ENCODE measurements at places on chromosomes 2 and 18.

DNA sequence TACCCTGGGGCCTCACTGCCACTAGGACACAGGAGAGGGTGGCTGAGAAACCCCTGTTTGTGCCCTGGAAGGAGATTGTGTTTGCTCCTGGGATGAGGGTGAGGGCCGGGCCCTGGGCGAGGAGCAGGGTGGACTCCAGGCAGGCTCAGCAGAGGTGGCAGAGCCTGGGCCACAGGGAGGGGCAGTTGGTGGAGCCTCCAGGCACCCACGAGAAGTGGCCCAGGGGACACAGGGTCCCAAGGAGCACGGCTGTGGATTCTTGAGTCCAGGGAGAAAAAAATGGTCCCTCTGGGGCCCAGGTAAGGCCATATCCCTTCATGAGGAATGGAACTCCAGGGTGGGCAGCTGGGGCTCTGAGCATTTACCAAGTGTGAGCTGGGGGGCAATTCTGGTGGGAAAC, 8.3 kb downstream of the MAB21L4 start:
- no peak for DNase-seq

DNA sequence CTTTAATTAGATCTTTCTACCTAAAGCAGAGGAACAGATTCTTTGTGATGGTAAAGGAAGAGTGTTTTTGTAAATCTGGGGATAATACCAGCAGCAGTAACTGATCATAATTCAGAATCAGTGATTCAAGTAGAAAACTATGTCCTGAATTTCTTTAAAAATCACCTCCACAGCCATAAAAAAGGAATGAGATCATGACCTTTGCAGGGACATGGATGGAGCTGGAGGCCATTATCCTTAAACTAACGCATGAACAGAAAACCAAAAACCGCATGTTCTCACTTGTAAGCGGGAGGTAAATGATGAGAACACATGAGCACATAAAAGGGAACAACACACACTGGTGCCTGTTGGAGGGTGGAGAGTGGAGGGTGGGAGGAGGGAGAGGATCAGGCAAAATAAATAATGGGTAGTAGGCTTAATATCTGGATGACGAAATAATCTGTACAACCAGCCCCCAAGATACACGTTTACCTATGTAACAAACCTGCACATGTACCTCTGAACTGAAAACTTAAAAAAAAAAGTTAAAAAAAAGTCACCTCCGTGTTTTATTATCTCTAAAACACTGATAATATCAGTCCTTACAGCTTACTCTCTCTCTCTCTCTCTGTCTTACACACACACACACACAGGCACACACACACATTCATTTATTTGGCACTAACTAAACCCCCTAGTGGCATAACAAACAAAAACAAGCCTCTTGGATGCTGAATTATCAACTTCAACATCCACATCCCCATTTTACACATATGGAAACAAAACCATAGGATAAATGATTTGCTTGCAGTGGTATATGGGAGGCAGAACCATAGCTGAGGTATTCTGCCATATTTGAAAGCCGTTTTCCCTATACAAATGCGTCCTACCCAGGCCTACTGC, 1.4 kb downstream of the TM4SF20 start:
- DNase-seq, result no peak

DNA sequence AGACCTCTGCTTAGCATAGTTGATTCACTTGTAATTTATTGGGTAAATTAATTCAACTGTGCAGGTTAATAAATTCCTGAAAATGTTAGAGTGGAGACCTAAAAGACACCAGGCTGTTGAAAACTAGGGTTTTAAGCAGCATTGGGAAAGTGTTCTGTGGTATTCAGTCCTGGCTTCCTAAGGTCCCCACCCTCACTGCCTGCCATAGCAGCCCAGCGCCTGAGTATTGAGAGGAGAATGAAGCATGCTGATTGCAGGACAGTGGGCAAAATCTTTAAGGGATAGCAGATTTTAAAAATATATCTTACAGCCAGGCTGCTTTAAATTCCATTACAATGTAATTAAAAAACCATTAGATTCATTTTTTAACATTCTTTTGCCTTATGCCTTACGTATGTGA, 20.6 kb downstream of the MEIS1 start:
- DNase-seq, result no peak

DNA sequence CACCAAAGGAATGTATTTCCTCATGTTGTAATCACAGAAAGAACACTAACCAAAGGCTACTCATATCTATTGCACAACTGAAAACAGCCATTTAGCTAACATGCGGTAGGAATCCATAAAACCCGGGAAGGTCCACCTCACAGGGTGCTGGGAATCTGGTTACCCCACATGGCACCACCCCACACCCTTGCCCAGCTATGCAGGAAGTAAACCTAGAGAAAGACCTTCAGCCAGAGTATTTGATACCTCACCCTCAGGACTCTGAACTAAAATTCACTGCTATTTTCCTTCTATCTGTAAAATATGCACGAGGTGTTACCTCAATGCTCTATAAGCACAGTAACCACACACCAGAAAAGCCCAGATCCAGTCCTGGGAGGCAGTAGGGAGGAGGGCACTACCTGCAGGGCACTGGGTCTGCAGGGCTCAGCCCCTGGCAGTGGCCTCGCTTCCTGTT, 45.8 kb downstream of the PTPN2 start:
- DNase-seq, result no peak

DNA sequence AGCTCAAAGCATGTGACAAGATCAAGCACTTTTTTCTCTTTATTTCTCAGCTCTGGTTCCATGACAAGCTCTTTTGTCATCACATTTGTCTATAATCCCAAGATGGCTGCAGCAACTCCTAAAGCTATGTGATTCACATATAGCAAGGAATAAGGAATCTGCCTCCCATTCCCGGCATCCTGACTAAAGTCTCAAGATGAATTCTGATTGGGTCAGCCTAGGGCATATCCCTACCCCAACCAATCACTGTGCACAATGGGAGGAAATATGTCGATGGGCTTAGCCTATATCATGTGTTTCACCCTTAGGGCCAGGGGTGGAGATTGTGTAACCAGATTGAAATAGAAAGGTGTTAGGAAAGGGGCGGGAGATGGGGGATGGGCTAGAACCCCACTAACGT, 23.1 kb upstream of the COLEC12 start:
- no peak for DNase-seq

- DNase-seq, result no peak
These were observed 29.6 kb downstream of the CABYR start for GRCh38 chr18:24168496-24168895.

- no peak for DNase-seq
These were observed 49.8 kb downstream of the E2F6 start for GRCh38 chr2:11416186-11416585.

DNA sequence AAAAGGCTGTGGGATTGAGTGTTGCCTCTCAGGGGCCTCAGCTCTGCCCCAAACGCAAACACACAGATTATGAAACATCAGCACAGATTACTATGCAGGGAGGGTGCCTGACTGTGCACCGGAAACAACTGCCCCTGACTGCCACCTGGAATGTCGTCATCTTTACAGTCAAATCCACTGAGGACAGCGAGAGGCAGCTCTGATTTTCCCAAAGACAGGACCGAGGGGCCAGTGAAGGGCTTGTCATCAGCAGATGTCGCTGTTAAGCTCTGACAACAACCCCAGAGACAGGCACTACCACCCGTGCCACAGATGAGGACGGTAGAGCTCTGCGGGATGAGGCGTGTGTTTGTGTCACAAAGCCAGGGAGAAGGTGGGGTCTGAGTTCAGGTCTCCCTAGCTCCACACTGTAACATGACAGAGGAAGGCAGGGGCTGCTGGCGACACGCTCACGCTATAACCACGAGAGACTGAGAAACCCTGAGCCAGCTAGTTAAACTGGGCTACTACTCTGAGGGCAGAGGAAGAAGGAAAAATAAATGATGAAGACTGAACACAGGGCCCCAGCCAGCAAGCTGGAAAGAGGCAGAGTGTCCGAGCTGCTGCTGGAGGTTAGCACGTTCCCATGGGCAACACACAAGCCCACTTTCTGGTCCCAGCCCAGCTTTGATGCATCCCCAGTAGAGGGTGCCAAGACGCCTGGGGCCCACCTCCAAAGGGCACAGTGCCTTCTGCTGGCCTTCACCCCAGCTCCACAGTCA, 47.0 kb downstream of the PARD6G start:
- DNase-seq, result no peak

DNA sequence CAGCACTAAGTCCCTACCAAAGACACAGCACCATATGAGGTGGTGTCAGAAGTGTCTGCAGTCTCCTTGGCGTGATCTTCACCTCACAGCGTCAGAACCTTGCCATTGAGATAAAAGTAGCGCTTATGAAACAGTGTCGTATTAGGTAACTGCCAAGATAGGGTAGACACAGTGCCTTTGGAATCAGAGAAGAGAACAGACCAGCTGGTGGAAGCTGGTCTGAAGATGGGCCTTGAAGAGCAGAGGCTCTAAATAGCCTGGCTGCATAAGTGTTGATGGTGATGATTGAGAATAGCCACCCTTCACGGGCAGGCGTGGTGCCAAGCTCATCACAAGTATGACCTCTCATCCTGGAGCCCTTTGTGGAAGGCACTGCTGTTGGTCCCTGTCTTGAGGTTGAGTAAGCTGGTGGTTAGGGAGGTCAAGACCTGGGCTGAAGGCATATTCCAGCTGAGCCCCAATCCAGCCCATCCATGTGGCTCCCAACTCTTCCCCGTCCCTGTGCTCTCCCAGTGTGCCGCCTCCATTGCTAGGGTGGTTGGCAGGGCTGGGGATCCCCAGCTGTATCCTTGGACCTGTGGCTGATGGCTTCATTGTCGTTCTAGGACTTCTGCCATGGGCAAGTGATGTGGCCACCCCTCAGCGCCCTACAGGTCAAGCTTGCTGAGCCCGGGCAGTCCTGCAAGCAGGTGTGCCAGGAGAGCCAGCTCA, 187.4 kb downstream of the MGAT5 start:
- no peak for DNase-seq

GRCh38 chr2:64780041-64780440, 126.3 kb upstream of the SERTAD2 start:
- no peak for DNase-seq

DNA sequence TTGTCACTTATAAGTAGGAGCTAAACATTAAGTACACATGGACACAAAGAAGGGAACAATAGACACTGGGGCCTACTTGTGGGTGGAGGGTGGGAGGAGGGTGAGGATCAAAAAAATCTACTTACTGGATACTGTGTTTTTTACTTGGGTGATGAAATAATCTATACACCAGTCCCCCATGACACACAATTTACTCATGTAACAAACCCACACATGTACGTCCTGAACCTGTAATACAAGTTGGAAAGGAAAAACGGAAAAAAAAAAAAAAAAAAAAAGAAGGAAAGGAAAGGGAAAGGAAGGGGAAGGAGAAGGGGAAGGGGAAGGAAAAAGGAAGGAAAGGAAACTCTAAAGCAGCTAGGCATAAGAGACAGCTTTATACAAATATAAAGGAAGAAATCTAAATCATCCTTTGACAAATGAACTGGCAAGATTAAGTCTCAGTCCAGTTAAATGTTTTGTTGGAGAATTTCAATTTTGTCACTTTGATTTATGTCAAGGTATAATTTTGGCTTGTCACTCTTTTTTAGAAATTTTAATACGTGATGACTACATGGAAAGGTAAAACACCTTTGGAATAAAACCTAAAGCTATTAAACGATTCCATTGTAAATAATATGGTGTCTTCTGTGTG, 169.4 kb upstream of the OTX1 start:
- no peak for DNase-seq
